CD4-positive, alpha-beta T cell treated with Interleukin-6 at 100 ng/mL for 8 hours (primary cell): ENCODE measurements at places on chromosomes 12 and 14.

DNA sequence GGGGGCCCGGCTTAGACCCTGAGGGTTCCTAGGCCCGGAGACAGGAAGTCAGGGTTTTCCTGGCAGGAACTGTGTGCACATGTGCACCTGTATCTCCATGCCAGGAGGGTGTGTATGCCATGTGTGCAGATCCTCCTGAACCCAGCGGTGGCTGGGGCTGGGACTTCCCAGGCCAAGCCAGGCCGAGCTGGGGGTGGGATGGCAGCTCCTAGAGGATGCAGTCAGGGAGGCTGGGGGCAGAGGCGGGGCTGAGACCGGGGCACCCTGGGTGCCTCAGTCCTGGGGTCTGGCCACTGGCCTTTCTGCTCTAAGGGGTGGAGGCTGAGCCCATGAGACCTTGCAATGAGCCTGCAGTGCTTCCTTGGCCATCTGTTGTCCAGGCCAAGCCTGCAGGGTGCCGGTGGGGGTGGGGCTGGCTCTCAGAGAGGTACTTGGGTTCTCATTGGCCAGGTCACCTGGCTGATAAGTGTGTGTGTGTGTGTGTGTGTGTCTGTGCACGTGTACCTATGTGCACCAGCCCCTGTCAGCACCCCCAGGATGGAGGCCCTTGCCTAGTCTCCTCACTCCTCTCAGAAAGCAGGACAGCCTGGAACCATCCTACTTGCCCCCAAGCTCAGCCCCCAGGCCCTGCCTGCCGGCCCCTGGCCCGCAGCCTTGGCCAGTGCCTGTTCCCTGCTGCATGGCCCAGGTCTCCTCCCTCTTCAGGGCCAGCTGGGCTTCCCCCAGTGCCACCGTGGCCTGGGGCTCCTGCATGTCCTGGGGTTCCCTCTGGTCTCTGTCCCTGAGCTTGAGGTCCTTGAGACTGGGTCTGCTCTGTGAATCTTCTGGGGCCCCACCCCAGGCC lies 10.6 kb upstream of the TNFAIP2 start:
- DNase-seq = no peak

GRCh38 chr14:51507511-51507905 lies 144.2 kb upstream of the FRMD6 start:
- no peak for DNase-seq

GRCh38 chr12:46238821-46239220 lies 30.0 kb downstream of the SLC38A1 start:
- no peak for DNase-seq

DNA sequence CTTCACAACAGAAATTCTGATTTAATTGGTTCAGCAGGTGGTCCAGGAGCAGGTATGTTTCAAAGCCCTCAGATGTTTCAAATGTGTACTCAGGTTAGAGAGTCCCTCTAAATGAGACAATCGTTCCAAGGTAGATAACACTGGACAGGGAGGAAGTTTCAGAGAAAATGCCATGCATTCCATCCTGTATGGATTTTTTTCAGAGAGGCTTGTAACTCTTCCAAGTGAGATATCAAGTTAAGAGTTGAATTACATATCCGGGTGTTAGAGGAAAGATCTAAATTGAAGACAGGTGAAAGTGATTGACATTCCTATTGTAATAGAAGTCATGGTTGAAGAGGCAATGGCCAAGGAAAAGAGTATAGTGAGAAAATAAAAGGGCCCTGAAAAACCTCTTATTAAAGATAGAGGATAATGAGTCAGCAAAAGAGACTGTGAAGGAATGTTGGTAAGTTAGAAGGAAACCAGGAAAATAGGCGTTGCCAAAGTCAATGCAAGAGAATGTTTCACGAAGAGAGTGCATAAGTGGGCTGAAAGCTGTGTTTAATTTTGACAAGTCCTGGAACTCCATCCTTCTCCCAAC lies 105.8 kb downstream of the BMP4 start:
- no peak for DNase-seq

- no peak for DNase-seq
Observed at GRCh38 chr12:111057701-111058425, 137.5 kb upstream of the MYL2 start.

- DNase-seq = no peak
Observed at GRCh38 chr14:92962031-92962830, 39.3 kb downstream of the CHGA start.

DNA sequence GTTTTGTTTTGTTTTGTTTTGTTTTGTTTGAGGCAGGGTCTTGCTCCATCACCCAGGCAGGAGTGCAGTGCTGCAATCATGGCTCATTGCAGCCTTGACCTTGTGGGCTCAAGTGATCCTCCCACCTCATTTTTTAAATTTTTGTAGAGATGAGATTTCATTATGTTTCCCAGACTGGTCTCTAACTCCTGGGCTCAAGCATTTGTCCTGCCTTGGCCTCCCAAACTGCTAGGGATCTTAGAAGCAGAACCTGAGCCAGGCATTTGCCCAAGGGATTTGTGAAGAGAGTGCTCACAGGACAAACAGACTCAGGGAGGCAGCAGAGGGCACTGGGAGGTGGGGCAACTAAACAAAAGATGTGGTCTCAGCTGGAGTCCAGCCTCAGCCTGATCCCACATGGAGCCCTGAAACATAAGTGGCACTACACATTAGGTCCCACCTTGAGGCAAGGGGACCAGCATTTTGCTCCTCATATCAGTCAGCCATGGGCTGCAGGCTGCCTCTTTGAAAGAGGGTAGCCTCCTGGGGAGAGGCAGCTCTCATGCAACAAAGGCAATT lies 86.2 kb upstream of the CMKLR1 start:
- DNase-seq = no peak
